ENCODE measurements at places on chromosomes 12 and 14.

DNA sequence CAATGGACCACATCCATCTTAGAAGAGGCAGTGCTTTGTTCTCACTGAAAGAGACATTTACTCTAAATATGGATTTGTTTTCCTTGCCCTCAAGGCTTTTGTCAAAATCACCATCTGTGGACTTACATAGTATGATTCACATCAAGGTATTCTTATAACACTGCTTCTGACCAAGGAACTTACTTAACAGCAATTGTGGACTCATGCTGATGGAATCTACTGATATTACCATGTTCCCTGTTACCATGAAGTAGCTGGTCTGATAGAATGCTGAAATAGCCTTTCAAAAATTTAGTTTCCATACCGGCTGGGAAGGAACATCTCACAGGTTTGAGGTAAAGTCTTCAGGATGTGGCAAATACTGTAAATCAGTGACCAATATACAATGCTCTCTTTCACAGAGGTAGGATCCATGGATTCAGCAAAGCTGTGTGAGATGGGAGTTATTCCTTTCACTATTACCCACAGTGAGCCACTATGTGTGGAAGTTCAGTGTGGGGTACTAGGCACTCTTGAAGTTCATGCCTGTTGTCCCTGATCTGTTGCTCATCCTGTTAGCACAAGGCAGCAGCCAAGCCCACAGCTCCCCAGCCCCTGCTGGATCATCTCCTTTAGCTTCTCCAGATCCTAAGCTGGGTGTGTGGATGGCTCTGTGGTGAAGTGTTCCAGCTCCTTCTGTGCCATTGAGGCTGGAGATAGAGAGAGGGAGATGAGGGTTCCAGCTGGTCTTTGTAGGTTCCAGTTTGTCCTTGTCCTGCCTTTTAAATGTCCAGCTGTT, 126.4 kb downstream of the ATP23 start:
- no peak for DNase-seq

DNA sequence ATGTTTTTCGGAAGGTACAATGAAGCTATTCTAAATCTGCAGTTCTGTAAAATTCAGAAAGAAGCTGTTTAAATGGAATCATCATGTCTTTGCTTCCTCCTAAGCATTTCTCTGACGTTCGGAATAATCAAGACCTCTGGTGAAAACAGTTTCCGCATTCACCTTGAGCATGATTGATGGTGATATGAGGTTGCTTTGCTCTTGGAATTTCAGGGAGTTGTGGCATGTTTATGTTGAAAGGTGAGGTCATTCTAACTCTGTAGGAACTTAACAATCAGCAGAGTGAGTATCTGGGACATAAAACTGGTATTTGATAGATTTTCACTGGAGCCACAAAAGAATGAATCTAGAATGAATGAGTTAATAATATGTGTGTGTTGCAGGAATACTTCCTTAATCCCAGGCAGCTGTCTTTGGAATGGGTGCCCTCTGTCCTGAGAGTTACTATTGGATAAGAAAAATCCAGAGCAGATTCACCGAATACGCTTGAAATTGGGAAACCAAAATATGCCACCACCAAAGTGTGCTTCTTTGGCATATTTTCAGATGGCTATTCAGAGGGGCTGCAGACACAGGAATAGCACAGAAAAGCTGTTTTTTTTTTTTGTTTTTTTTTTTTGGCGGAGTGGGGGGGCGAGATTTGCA, 599.1 kb downstream of the CCER1 start:
- DNase-seq, result no peak

DNA sequence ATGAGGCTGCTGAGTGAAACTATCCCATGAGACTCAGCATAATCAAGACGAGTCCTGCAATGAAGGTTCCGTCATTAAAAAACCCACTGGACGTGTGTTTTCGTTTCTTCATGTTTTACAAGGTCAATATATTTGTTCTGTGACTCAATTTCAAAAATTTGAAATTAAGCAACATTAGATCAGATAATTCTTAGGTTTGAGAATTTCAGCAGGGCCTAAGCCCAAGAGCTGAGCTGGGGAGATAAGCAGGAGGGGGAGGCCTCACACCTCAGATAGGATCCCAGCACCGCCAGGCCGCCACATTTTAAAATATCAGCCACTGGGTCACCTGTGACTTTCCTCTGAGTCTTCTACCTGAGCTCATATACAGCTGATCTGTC, 13.3 kb downstream of the STX2 start:
- no peak for DNase-seq

DNA sequence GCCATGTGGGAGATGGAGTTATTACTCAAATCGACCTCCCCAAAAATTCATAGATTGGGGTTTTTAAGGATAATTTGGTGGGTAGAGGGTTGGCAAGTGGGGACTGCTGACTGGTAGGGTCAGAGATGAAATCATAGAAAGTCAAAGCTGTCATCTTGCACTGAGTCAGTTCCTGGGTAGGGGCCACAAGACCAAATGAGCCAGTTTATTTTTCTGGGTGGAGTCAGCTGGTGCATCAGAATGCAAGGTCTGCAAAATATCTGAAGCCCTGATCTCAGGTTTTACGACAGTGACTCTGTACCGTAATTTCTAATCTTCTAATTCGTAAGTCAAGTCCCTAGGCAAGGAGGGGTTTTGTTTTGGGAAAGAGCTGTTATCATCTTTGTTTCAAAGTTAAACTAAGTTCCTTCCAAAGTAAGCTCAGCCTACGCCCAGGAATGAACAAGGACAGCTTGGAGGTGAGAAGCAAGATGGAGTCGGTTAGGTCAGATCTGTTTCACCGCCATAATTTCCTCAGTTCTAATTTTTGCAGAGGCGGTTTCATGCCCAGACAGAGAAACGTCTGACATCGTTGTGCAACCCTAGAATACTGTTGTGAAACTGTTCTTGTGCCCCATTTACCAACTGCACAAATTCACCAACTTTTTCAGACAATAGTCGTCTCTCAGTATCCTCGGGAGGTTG, 104.5 kb upstream of the SFSWAP start:
- no peak for DNase-seq

DNA sequence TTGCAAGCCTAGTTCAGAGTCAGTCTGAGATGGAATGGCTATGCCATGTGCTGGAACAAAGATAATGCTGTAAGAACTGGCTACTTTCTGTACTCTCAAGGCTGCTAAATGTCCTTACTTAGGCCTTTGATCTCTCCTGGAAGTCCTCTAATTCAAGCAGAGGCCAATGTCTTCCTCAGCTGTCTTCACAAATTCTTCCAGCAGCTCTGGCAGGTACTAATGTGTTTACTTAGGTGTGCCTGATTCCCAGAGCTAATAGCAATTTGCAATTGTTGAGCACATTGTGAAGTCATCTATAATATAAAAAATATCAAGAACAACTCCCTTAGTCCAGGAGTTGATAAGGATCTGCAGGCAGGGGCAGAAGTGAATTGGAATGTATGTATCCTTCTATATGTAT, 3.8 kb upstream of the MYF5 start:
- no peak for DNase-seq

- DNase-seq, result no peak
Observed at GRCh38 chr12:122099856-122100255, 21.3 kb downstream of the MLXIP start.

GRCh38 chr14:56304456-56304855, 186.2 kb downstream of the PELI2 start:
- DNase-seq, result no peak

- DNase-seq, result no peak
Observed at GRCh38 chr12:10617863-10618262, 4.5 kb upstream of the MAGOHB start.

GRCh38 chr12:102167821-102168604, 29.6 kb downstream of the PMCH start:
- no peak for DNase-seq

GRCh38 chr12:48681399-48681709, 684 bp downstream of the KANSL2 start:
- DNase-seq, result no peak

DNA sequence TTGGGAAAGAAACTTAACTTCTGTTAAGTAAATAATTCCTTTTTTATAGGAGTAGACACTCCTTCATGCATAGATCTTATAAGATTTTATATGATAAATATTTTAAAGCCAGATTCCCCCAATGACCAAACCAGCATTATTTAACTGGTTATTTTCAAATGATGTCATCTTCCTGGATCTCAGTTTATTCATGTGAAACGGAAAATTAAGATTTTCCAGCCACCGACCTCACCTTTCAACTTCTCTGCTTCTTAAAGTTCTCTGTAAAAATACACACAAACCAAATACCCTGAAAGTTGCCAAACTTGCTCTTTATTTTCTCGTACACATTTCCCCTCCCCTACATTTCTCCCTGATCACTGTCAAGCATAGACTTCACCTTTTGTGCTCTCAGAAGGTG, 364.2 kb downstream of the GALC start:
- DNase-seq, result no peak
